Hematopoietic multipotent progenitor cell treated with erythropoietin and hydrocortisone succinate and interleukin-3 and kit ligand, for 17 days (in vitro differentiated cells): ENCODE measurements at places on chromosomes 11 and 22.

DNA sequence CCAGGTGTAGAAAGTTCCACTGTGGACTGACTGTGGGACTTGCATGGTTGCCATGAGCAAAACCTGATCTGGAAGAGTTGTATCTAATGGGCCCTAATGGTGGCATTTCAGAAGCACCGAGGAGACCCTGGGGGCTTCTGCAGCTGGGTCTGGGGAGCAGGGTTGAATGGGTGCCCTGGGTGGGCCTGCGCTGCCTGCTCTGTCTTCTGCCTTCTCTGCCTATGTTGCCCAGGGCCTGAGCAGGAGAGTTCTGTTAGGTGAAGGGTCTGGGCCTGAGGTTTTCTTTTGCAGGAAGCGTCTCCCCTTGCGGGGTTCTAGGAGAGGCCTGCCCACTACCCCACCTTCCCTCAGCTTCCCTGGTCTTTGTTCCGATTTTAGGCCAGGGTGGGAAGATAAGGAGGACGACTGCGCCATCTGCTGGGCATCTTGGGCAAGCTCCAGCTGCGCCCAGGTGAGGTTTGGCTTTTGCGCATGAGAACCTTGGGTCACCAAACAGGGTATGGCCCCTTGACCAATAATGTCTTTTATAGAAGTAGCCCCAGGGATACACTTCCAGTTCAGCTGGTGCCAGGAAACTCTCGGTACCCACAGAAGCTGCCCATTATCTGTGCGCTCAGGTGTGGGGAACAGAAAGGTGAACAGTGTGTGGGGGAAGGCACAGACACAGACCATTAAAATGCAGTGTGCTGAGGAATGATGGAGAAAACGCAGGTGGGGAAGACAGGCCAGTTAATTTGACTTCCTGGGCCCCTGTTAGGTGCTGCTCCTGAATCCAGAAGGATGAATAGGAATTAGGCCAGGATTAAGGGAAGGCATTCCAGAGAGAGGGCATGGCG, 23.2 kb downstream of the COMMD9 start:
- peak; percentile 53 for DNase-seq

- DNase-seq = no peak
Observed at GRCh38 chr11:1648653-1649420, 19.3 kb downstream of the KRTAP5-5 start.

- no peak for DNase-seq
Observed at GRCh38 chr11:73359930-73360742, 16.1 kb upstream of the RELT start.

DNA sequence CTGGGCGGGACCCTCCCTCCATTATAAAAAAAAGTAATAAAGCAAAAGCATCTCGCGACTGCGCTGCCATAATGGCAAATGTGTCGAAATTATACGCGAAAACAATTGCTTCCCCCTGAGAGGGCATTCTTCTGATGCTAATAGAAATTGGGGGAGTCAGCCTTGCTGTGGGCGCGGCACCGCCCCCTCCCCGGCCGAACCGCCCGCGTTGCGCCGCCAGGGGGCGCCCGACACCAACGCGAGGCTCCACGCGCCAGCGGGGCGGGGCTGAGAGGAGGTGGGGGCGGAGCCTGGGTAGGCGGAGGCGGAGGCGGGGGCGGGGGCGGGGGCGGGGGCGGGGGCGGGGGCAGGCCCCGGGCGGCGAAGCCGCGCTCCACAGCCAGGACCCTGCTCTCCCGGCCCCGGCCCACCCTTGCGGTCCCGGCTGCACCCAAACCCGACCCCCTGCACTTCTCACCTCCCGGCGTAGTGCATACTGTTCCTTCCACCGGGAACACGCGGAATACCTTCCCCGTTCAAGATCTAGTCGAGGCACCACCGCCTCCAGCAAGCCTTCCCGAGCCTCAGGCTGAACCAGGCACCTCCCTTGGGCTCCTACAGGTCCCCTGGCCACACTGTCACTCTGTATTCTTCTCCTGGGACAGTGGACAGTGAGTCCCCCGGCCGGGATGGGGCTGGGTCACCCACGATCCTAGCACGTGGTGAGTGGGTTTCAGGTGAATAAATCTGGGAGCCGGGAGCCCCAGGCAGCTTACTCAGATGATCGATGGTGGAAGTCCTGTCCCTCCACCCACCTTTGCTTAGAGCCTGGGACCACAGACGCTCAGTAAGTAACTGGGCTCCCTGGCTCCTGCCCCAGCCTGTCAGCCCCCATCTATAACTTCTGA, 15.5 kb upstream of the UPK3A start:
- peak; percentile 88 for DNase-seq

- DNase-seq = no peak
Observed at GRCh38 chr11:76863196-76863777, 2.6 kb downstream of the ACER3 start.

- DNase-seq = no peak
Observed at GRCh38 chr11:124724979-124725718, 14.6 kb upstream of the NRGN start.

- DNase-seq = peak; percentile 20
Observed at GRCh38 chr22:49934891-49935557, 16.6 kb downstream of the CRELD2 start.

- no peak for DNase-seq
Observed at GRCh38 chr11:120133216-120134105, 4.5 kb downstream of the TRIM29 start.

DNA sequence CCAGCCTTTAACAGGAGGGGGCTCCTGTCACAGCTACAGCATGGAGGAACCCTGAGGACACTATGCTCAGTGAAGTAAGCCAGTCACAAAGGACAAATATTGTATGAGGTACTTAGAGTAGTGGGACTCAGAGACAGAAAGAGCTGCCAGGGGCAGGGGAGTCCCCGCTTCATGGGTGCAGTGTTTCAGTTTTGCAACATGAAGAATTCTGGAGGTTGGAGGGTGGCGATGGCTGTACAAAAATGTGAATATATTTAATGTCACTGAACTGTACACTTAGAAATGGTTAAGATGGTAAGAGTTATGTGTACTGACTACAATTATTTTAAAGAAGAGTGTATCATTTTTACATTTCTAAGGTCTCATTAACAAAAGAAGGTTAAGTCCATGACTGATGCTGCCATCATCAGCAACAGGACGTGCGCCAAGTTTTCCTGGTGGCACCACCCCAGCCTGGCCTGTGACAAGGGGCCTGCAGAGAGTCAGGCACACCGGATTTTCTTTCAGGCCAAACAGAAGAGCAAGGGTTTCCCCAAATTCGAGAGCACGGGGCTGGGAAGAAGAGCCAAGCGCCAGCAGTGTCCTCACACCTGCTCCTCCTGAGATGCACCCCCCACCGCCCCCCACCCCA, 22.1 kb downstream of the YPEL1 start:
- DNase-seq = no peak

DNA sequence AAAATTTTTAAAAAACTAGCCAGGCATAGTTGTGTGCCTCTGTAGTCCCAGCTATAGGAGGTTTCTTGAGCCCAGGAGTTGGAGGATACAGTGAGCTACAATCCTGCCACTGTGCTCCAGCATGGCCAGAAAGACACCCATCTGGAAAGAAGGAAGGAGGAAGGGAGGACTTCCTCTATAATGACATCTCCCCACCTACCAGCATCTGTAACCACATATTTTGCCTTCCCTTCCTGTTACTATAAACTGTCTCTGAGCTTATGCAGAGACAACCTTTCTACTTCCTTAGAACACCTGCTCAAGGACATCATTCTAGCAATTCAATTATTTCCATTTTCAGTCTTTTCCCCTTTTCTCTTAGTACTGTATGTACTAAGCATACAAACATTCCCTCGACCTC, 2.2 kb upstream of the NUP160 start:
- DNase-seq = no peak

GRCh38 chr11:60790726-60791125, 5.6 kb downstream of the MS4A10 start:
- DNase-seq = no peak

GRCh38 chr11:62911137-62912130, 9.7 kb downstream of the CHRM1 start:
- no peak for DNase-seq

GRCh38 chr22:24716602-24717001, 57.9 kb downstream of the PIWIL3 start:
- no peak for DNase-seq

GRCh38 chr22:45968751-45969413, 8.1 kb downstream of the WNT7B start:
- DNase-seq = no peak

DNA sequence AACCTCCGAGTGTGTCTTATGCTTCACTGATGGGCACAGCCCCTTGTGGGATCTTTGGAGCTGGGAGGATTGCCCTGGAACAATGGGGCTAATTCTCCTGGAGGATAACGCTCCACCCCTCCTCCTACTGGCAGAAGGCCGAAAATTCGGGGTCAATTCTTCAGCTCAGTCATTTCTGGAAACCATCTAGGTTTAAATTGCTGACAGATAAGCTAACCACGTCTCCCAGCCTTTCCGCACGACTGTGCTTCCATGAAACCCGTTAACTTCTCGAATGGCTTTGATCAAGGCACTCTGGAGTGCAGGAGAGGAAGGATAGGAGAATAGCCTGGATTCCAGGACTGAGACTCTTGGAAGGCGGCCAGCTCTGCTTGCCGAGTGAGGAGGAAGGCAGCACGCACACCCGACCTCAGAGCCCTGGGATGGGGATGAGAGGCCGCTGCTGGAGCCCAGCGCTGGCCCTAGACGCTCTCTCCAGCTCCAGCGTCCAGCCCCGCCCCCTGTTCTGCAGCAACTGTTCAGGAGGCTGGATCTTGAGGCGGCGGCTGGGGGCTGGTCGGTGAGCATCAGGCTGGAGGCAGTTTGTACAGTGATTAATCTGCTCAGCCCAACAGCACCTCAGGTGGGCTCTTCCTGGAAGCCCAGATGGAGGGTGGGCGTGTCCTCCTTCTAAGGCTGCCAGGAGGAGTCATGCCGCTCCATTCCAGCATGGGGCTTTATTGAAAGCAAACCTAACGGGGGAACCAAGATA, 176.7 kb upstream of the NCAM1 start:
- DNase-seq = no peak

DNA sequence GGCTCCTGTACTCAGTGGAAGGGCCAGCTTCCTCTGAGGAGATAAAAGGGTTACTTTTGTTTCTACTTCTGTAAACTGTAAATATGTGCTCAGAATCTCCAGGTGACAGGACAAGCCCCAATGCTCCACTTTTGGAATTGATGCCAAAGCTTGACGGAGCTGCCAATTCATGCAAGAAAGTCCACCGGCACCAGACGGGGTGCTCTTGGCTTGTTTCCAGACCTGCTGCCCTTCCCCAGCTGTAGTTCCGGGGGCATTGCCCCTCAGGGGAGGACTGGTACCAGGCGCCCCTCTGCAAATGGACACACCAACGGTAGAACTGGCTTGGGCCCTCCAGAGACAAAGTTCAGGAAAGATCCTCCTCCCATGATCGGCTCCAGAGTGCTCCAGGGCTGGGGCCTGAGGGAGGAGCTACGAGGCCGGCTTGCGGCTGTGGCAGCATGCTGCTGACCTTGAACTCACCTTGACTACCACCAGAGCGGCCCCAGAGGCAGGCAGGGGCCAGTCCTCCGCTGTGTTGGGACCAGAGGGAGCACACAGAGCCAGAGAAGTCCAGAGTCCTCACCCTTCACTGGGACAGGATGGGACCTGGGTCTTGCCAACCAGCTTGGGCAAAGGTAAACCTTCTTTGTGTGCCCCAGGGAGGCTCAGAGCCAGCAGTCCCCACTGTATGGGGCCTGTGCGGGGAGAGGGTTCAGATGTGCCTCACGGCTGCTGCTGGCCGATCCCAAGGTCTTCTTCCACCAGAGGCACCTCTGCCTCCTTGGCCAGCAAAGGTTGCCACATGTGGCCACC, 17.8 kb upstream of the OAF start:
- no peak for DNase-seq

DNA sequence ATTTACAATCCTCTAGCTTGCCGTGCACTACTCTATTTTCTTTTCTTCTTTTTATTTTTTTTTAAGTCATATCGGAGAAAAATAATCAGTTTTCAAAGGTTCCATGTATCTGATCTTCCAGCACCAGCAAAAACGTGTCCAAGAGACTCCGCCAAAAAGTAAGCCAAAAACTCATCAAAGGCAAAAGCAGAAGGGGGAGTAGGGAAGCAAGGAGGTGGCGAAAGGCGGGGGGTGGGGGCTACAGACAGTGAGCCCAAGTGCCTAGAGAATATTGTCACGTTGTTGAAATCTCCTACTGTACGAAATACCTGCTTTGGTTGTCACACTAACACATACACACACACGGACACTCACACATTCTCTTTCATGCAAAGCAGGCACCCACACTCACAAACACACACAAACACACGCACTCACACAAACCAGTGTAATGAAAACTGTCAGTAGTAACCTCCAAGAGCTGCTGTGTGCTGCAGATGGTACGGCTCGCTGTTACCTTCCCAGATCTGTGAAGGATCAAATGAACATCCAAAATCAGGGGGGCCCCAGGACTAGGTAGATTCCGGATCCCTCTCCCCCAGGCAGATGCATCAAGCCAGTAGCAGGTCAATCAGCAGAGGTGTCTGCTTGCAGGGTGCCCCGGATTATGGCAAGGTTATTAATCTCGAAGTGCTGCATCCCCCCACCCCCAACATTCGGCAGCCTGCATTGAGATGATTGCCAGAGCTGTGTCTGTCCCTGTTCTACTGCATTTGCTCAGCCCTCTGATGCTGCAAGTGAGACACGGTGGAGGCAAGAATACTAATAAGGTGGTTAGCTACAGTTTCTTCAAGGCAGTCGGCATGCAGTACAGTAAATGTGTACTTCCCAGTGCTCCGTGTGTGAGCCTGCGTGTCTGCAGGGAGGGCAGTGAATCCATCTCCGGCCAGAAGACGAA, at the start of gene LRRC4C:
TSS of gene LRRC4C (minus strand) at position 188 of the 937 bp plus-strand sequence.
- no peak for DNase-seq

- no peak for DNase-seq
Observed at GRCh38 chr11:93193731-93194130, 4.1 kb downstream of the SLC36A4 start.

DNA sequence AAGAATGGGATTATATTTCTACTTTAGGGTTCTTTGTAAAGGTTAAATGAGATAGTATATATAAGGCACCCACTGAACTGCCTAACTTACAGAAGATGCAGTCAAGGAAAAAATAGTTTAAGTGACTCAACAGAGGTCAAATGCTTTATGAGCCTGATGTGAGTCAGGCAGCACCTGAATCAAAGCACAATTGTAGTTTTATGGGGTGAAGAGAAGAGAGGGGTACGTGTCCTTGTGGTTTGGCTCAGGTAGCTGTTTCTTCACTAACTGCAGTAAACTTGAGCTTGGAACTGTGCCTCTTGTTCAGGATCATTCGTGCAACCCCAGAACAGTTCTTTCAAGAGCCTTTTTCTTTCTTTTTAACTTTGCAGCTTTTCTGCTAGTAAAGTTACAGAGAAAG, 125.2 kb upstream of the SPON1 start:
- DNase-seq = no peak

- no peak for DNase-seq
Observed at GRCh38 chr22:25829808-25830777, 88.1 kb downstream of the MYO18B start.

GRCh38 chr11:13897646-13898276, 64.8 kb upstream of the SPON1 start:
- DNase-seq = no peak

DNA sequence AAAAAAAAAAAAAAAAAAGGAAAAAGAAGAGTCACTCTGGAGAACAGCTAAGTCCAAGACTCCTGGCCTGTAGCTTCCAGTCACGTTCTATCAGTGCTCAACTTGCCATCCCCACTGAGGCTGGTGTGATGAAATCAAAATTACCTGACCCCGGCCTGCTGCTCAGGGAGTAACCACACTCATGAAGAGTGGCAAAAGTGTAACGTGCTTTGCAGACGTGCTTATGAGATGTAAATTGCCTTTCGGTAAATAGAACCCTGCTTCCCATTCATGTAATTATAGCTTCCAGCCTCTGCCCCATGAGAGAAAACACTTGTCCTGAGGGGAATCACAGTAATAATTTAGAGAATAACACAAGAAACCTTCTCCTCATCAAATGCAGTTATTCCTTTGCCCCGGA, 28.2 kb upstream of the CHKA start:
- DNase-seq = no peak

- DNase-seq = no peak
Observed at GRCh38 chr11:85377901-85378300, 249.2 kb downstream of the DLG2 start.
